ENCODE measurements at places on chromosomes 11 and 22.
A peak's percentile ranks its signal among the peaks of the same experiment; 100 is the strongest.

DNA sequence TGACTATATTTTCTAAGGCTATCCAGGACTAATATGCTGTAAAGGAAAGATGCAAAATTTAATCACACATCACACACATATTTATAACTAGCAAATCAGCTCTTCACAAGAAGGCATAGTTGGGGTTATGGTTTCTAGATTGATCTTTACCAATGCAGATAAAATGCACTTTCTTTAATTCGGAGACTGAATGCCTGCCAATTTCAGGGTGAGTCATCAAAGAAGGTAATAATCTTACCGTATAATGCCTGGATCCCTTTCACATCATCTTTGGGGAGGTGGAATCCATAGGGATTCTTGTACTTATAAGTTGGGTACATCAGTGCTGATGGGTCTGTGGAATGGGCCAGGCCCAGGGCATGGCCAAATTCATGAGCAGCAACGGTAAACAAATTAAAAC lies 16.4 kb downstream of the MMP20 start:
- DNase-seq, result no peak

DNA sequence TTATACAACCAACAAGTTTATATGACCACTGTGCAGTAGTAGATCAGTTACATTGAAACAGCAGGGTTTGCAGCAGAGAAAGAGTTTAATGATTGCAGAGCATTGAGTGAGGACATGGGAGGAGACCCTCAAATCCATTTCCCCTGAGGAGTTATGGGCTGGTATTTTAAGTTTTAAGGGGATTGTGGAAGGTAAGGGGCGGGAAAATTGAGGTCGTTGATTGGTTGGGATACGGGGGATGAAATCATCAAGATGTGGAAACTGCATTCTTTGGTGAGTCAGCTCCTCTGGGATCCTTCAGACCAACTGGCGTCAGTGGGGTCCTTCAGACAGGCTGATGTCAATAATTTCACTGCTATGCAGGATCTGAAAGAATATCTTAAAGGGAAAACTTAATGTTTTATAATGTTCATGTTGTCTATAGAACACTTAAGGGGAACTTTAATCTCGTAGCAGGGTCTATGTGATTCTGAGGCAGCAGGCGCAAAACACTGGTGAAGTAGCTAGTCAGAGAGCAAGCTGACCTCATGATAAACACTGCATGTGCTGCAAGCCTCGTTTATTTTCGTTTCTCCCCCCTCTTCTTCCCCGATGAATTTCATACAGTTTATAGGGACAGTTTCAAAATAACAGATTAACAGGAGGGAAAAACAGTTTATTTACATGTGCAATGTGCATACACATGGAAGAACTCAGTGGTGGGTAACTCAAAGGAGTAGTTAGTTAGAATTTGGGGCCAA lies 17.4 kb upstream of the BACE1-AS start:
- DNase-seq, result peak; percentile 66

GRCh38 chr11:17684550-17684949 lies 34.8 kb upstream of the MYOD1 start:
- no peak for DNase-seq

GRCh38 chr11:126969865-126970479 lies 30.6 kb downstream of the KIRREL3 start:
- peak; percentile 48 for DNase-seq

DNA sequence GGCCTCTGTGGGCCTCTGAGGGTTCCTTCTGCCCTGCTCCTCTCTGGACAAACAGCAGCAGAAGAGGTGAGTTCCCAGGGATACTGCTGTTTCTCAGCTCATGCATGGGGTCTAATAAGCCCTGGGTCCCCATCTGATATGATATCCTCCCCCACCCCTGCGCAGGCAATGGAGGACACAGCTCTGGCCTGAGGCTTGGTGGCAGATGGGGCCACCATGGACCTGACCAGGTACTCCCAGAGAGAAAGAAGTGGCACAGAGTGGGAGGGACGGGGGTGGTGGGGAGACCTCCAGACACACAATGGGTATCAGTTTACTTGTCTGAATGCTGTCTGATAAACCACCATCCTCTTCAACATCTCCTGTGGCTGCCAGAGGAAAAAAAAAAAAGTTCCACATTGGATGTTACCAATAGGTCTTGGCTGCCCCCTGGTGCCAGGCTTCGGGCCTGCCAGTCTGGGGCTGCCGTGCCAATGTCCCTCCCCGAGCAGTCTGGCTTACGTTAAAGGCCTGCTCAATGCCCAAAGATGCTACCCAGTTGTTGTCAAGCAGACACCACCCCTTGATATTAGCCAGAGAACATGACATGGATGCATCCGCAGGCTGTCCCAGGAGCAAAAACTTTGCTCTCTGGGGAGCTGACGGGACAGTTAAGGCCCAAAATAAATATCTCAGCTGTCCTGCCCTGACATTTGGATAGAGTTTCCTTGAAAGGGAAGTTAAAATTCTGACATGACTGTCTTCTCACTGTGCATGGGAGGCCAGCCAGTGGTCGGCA lies 27.9 kb upstream of the ABCC8 start:
- DNase-seq, result peak; percentile 84

DNA sequence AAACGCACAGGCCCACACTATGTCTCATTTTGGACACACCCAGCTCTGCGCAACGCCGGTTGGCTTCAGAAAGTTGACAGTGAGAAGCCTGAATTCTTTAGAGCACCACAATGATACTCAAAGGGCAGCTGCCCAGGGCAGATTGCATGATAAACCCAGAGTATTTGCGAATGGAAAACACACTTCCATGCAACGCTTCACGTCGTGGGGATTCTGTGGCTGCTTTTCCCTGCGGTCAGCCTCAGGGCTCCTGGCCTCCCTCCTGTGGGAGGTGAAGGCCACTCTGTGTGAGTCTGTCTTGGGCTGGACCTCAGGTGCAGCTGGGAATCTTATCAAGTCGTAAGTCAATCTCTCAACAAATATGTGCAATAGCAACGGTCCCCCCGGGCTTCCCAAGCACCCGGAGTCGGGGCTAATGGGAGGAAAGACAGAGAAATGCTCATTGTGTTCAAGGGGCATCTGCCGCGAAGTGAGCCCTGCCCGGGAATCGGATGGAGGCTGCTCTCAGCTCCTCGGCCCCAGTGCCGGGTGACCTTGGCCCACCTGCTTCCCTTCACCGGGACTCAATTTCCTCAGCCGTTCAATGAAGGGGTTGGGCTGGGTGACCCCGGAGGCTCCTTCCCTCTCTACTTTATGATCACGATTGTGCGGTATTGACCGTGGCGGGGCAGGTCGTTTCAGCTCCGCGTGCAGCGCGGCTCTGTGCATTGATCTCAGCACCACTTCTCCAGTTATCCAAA lies 623.6 kb downstream of the BRD1 start:
- no peak for DNase-seq

DNA sequence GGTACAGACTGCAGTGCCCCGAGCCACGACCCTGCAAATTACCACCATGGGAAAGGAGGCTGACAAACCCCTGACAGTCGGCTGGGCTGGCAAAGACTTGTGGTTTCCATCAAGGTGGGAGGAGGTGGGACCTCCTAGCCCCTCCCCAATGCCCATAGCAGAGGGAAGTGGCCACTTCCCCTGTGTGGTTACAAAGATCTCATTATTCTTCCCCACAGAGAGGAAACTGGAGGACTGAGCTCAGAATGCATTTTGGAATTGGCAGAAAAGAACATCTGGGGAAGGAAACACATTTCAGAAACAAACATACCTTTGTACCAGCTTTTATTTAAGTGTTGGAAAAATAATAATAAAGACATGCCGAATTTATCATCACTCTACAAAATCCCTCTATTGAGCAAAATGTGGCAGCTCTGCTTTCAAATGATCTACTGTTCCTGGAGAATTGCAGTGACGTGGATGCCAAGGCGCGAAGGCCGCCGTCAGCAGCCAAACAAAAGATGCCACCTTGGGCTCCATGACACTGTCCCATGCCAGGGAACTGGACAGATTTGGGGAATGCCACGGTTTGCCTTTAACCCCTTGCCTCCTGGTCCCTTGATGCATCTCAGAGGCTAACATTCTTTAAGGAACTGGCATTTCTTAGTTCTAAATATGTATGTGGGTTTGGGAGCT lies 169.6 kb downstream of the CRYBB2 start:
- no peak for DNase-seq

DNA sequence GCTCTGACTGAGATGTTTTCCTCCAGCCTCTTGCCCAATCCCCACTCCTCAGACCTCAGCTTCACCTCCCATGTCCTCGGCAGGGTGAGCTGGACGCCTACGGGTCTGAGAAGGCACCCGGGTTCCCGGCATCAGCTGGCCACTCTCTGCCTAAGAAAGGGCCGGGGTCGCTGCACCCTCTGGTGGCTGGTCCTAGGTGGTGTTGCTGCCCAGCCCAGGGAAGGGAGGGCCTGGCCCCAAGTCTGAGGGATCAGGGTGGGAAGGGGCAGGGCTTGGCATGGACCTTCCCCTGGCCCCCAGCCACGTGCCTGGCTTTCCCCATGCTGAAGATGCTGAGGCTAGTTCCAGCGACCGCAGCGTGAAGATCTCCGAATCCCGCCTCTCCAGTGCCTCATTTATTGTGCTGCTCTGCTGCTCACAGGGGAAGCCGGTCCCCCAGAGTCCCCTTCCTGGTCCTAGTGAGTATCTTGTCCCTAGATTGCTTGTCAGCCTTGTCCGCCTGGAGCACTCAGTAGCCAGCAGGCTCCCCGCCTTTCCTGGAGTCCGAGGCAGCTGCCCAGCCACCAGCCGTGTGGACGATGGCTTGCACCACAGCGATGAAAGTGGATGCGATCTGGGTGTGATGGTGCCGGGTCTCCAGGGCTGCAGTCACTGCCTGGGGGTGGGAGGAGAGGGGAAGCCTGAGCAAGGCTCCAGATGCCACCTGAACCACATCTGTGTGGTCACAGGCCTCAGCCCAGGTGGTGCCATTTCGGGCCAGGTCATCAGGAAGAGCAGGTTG lies 2.9 kb upstream of the GGT5 start:
- DNase-seq, result peak; percentile 91

DNA sequence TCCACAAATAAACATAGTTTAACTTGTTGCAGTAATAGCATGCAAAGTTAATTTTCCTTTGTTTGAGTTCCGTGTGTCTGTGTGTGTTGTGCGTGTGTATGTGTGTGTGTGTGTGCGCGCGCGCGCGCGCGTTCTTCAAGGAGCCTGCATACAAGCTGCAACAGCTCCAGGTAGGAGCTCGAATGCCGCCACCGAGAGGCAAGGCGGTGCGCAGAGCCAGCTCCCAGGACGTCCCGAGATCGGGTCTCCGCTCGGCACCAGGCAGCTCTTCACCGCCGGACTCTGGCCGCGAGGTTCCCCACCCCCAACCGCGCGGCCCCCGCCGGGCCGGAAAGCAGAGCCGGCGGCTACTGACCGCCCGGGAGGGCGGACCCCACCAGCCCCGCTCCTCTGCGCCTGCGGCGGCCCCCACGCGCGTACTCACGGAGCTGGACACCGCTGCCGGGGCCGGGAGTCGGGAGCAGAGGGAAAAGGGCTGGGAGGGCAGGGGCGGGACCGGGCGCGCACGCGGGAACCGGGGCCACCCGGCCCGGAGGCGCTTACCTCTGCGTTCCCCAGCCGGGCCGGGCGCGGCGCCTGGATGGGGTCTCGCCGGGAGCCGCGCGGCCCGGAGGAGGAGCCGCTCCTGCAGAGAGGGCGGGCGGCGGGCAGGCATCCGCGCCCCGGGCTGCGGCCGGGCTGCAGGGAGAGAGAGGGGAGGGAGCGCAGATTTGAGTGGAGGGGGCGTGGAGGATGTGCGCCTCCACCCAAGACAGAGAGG lies 40.4 kb upstream of the AKIP1 start:
- DNase-seq, result peak; percentile 63

DNA sequence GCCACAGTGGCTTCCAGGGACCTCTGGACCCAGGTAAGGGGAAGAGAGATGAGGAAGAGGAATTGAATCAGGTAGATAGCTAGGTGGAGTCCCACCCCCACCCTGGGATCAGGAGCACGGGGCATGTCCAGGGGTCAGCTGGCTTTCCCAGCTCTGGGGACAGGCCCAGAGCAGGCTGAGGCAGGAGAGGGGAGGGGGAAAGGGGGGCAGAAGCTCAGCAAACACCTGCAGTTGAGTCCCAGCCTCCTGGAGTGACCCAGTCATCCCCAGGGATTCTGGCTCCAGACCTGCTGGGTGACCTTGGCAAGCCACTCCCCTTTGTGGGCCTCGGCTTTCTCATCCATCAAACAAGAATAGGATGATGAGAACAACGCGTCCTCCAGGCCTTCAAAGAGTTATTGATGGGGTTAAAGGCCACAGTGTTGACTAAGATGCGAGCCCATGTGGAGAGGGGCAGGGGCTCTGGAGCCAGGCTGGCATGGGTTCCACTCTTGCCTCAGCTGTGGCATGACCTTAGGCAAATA lies 16.0 kb downstream of the STARD10 start:
- no peak for DNase-seq

DNA sequence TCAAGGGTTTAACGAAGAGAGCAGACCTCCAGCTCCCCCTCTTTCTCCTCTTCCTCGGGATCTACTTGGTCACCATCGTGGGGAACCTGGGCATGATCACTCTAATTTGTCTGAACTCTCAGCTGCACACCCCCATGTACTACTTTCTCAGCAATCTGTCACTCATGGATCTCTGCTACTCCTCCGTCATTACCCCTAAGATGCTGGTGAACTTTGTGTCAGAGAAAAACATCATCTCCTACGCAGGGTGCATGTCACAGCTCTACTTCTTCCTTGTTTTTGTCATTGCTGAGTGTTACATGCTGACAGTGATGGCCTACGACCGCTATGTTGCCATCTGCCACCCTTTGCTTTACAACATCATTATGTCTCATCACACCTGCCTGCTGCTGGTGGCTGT lies 363 bp downstream of the OR8A1 start:
- no peak for DNase-seq

GRCh38 chr11:117885777-117886176 lies 9.3 kb upstream of the FXYD6 start:
- peak; percentile 77 for DNase-seq

DNA sequence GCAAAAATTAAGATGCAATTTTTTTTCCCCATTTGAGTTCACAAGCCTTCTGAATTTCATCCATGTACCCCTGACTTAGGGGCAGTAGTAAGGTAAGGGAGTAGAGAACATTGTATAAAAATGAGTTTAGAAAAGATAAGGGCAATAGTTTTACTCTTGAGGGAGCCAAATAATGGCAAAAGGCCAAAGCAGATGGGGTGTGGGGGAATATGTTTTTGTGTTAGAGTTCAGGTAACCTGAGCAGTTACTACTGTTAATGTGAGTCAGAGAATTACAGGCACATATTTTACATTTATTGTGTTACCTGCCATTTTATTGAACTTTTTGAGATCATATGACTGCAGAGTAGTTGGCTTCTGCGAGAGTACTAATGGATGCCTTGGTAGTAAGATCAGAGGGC lies 3.1 kb downstream of the EED start:
- no peak for DNase-seq

GRCh38 chr11:12330485-12331231 lies 46.7 kb upstream of the PARVA start:
- DNase-seq, result no peak

GRCh38 chr11:125663910-125664309 lies 16.7 kb downstream of the ACRV1 start:
- no peak for DNase-seq

DNA sequence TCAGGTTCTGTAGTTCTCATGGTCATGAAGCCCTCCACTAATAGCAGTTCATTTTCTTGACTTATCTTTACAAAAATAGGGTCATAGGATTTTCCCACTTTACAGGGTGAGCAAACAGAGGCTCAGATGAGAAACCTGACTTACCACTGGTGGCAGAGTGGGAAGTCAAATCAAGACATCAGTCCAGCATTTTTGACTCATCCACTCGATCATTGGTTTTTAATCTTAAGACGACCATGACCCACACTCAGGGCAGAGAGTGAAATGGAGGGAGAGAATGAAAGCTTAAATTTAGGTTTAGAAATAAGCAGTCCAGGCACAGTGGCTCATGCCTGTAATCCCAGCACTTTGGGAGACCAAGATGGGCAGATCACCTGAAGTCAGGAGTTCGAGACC lies 42.1 kb downstream of the RTL6 start:
- DNase-seq, result no peak

GRCh38 chr22:23385678-23386631 lies 194.1 kb downstream of the IGLL1 start:
- peak; percentile 70 for DNase-seq
